ENCODE measurements at places on chromosomes 5 and 9.
A peak's percentile ranks its signal among the peaks of the same experiment; 100 is the strongest.

GRCh38 chr5:150143350-150144245 lies 12.0 kb downstream of the PDGFRB start:
- DNase-seq, result peak; percentile 68

GRCh38 chr5:10680876-10681481 lies 80.1 kb downstream of the DAP start:
- no peak for DNase-seq

- DNase-seq, result no peak
These were observed 1539.0 kb upstream of the NUDT12 start for GRCh38 chr5:105101577-105101976.

DNA sequence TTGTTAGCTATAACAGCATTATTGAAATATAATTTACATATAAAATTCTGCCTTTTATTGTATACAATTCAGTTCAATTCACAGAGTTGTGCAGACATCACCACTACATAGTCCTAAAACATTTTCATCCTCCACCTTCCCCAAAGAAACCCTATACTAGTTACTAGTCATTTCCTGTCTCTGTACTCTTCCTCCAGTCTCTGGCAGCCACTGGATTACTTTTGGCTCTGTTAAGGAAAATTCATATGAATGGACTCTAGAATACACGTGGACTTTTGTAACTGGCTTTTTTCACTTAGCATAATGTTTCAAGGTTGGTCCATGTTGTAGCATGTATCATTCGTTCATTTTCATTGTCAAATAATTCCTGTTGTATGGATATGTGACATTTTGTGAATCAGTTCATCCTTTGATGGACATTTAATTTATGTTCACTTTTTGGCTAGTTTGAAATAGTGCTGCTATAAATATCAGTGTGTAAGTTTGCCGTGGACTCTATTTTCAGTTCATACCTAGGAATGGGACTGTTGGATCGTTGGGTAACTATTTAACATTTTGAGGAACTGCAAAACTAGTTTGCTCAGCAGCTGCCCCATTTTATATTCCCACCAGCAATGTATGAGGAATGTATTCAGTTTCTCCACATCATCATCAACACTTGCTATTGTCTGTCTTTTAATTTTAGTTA lies 9.7 kb downstream of the ICE1 start:
- no peak for DNase-seq

GRCh38 chr5:125064621-125065438 lies 318.4 kb upstream of the ZNF608 start:
- DNase-seq, result peak; percentile 35

DNA sequence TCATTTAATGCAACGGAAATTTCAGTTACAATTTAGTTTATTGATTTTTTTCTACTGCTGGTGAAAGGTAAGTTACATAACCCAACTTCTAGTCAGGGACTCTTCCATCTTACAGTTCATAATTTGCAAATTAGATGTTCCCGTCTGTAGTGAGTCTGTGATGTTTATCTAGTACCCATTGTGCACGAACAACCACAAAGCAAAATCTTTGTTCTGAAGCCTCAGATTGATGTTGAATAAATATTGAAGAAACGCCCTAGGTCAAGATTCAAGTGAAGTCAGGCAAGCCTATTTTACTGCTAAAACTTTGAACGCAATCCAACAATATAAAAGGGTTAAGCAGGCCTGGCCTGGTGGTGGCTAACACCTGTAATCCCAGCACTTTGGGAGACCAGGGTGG lies 43.1 kb downstream of the BASP1 start:
- DNase-seq, result no peak

GRCh38 chr5:172683264-172683644 lies 42.2 kb downstream of the NEURL1B start:
- no peak for DNase-seq

- no peak for DNase-seq
These were observed 1019.8 kb upstream of the CDH18 start for GRCh38 chr5:21007781-21008180.

- DNase-seq, result peak; percentile 91
These were observed 20.3 kb downstream of the PTPA start for GRCh38 chr9:129131300-129132145.

DNA sequence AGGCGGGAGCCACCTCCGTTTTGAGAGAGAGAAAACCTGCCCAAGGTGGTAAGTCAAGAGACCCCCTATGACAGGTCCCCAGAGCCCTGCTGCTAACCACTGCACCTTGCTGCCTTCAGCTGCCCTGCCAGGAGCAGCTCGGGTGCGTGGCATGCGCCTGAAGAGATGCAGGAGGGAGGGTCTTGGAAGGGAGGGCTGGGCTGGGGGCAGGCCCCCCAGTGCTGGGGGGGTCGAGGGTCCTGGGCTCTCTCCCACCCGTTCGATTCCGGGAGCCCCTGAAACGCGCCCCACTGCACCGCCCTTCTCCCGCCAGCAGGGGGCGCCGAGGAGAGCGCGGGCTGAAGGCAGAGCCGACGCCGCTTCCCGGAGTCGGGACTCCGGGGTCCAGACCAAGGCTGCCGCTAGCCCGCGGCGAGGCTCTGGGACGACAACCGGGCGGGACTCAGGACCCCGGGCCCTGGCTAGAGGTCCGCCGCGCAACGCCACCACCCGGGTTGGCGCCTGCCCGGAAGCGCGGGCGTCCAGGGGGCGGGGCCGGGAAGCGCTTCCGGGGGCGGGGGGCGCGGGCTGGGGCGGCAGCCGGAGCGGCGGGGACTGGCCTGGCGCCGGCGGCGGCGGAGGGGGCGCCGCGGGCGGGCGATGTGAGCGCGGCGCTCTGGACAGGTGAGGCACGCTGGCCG lies at the start of gene ZBTB34:
Gene ZBTB34, plus strand, starts transcription at position 563 of the 680 bp plus-strand sequence. CDS start 18,761 bp downstream, outside the sequence.
- DNase-seq, result peak; percentile 96

DNA sequence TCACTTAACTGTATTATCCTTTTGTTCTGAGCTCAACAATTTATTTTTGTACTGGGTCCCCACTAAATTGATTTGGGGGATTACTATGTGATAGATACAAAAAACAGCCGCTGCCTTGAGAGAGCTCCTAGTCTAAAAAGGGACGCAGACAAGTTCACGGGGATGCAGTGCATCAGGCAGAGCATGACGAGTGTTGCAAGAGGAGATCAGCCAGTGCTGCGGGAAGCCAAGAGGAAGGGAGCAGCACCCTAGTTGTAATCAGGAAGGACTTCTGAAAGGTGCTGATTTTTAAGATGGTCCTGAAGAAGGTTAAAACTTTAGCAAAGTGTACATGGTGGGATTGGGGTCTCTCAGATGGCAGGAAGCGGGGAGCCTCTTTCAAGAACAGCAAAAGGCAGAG lies 15.8 kb downstream of the GALNT10 start:
- no peak for DNase-seq

GRCh38 chr5:157076558-157076957 lies 17.6 kb upstream of the HAVCR1 start:
- no peak for DNase-seq

GRCh38 chr5:132044207-132044606 lies 16.2 kb upstream of the IL3 start:
- no peak for DNase-seq

DNA sequence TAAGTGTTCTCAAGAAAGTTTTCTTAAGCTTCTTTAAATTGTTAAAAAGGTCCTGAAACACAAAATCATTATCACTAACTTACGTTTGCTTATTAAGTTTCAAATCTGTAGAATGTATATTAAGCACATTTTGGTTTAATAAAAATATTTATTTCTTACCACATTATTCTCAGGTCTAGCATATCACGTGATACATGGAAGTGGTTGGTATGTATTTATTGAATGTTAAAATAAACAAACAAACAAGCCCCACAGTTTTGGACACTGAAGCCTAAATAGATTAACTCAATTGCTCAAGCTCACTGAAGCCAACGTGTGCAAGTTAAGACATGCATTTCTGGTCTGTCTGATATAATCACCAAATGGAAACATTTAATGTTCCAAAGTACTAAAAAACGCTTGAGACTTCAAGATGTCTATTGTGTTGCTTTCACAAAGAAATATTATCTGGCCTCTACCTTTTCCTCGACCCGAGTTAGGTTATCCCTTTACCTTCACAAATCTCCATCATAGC lies 1136.9 kb downstream of the TAF11L14 start:
- no peak for DNase-seq

DNA sequence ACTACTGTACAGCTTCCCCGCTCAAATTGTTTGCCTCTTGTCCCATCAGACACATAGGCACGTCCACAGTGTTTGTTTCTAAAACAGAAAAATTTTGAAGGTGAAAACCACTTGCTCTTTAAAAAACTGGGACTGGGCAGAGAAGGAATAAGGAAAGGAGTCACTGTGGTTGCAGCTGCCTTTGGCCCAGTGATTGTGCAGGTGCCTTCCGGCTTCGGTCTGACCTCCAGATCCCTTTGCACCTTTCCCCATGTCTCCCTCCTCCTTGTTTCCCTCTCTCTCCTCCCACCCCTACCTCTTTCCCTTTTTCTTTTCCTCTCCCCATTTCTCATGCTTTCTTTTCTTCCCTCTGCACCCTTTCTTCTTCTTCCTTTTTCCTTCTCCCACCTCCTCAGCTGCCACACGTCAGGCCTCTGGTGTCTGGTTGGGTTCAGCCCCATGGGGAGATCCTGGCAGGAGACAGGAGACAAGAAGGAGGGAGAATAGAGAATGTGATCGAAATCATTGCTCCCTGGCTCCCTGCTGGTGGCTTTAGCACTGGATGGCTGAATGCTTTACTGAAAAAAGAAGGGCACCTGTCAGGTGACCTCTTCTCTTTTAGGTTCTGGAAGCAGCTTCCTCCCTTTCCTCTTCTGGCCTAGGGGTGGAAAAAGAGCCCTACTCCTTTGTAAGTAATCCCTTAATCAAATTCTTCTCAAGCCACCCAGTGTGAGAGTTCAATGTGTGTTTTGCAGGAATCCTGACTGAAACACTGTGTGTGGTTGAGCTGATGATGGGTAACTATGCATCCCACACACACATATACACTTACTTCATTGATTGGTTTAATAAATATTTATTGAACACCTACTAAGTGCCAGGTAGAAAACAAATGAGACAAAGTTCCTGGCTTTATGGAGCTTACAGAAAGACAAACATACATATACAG lies 267.3 kb downstream of the MAST4 start:
- DNase-seq, result no peak

DNA sequence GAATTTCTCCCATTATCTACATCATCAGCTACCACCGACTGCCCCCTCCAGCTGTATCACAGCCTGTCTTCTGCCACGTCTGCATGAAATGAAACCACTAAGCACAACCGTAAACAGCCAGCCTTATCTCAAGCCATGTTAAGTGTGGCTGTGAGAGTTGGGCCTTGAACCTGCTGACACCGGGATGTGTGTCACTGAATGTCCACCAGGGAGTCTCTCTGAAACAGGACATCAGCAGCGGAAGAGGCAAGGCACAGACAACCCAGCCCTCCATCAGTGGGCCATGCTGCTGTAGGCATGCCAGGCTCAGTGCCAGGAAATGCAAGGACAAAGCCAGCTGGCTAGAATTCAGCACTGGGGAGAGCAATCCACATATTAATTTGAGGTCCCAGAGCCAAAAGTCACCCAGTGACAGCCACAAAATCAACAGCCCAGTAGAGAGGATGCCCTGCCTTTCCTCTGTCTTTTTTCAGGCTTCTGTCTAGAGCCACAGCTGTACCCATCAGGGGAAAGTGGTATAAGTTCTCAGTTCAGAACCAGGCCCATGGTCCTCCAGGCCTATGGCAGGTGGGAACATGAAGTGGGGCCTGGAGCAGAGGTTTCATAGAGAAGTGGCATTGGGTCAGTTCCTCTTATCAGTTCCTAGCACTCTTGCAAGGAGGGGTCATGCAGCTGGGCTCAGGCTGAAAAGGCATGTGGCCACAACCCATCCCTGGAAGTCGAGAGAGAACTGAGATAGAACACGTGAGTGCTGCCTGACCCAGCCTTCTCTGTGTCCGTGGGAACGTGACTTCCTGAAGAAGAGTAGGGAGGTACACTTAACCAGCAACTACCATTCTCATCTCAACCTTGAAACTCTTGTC lies 199.4 kb downstream of the ESM1 start:
- DNase-seq, result peak; percentile 29

DNA sequence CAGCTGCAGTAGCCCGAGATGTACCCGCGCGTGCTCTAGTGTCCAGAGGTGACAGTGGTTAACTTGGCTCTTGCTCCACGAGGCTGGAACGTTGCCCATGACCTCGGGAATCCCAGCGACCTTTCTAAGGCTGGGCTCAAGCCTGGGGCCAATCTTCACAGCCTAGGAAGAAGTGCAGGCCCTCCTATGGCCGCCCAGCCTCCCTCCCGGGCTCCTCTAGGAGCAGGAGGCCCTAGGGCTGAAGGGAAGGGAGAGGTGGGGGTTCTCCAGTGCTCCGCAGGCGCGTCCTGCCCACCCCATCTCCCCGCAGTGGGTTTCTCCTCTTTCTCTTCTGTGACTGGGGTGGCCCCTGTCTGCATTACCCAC lies 13.3 kb downstream of the NR2F1 start:
- DNase-seq, result no peak

DNA sequence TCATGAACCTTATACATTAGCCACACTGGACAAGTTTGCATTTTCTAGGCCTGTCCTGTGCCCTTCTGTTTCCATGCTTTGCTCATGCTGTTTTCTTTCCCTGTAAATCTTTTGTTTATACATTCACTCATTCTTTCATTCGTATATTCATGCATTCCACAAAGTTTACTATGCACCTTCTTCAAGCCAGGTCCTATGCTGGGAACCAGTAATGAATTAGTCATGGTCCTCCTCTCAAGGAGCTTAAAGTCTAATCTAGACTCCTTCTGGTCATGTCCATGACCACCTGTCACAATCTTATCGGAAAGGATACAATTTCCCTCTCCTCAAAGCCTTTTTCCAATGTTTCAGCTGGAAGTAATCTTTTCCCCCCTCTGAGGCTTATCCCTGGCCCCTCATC lies 9.1 kb upstream of the XPA start:
- no peak for DNase-seq

- DNase-seq, result no peak
These were observed 46.8 kb upstream of the CLPTM1L start for GRCh38 chr5:1391691-1392090.

- no peak for DNase-seq
These were observed 268.3 kb downstream of the RAB3C start for GRCh38 chr5:58851153-58851552.

GRCh38 chr5:123696921-123697341 lies 185.0 kb downstream of the CSNK1G3 start:
- DNase-seq, result no peak

GRCh38 chr9:1431461-1431860 lies 381.3 kb downstream of the DMRT2 start:
- DNase-seq, result no peak
